Amygdala (tissue), 56 donors: ENCODE measurements at places on chromosomes 1 and 21.

GRCh38 chr1:68047659-68048026, 2.8 kb downstream of the DIRAS3 start:
- no peak for DNase-seq

DNA sequence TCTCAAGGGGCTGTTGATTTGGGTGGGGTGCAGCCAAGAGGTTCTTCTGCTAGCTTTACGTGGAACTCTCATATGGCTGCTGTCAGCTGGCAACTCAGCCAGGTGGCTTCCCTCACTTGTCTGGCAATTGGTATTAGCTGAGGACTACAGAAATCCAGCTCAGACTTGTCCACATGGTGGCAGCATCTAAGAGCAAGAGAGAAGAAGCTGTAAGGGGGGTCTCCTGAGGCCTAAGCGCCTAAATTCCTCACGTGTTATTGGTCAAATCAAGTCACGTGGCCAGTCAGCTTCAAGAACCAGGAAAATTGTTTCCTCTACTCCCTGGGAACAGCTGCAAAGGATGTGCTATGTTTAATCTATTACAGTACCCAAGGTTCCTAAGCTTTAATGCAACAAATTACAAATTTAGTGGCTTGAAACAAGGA, 4.2 kb upstream of the DYRK3 start:
- no peak for DNase-seq

- no peak for DNase-seq
Measured at GRCh38 chr1:155223047-155223446, 14.6 kb downstream of the MTX1 start.

GRCh38 chr21:38905752-38906151, 100.0 kb downstream of the ETS2 start:
- no peak for DNase-seq

DNA sequence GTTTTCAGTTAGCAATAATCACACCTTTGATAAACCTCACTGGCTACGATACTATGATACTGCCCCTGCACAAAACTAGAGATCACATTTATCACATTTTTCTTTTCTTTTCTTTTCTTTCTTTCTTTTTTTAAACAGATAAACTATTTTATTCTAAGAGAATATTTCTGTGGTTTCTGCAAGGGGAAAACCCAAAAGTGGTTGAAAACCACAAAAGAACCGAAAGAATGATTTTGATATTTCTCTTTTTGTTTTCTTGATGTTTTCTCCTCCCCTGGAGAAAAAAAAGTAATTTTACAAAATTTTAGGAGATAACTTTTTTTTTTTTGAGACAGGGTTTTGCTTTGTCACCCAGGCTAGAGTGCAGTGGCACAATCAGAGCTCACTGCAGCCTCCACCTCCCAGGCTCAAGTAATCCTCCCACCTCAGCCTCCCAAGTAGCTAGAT, 18.4 kb upstream of the FRRS1 start:
- no peak for DNase-seq

- DNase-seq: no peak
Measured at GRCh38 chr1:156705321-156705917, at the start of gene CRABP2. Gene CRABP2 (minus strand): TSS chr1:156705583. CDS start chr1:156705446, 137 bp downstream.

- DNase-seq: no peak
Measured at GRCh38 chr21:34705011-34705410, 36.2 kb downstream of the CLIC6 start.

DNA sequence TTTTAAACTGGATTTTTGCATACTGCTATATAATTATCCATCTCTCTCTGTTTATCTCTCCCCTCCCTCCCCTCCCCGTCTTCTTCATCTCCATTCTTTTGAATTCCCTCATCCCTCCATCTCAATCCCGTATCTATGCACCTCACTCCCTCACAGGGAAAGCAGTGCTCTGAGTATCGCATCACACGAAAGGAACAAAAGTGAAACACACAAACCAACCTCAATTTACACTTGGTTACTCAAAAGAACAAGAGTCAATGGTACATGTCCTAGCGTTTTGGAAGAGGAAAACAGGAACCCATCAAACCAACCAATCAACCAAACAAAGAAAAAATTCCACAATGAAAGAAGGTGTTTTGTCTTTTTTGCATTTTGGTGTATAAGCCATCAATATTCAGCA, 115.1 kb downstream of the NBPF12 start:
- no peak for DNase-seq

DNA sequence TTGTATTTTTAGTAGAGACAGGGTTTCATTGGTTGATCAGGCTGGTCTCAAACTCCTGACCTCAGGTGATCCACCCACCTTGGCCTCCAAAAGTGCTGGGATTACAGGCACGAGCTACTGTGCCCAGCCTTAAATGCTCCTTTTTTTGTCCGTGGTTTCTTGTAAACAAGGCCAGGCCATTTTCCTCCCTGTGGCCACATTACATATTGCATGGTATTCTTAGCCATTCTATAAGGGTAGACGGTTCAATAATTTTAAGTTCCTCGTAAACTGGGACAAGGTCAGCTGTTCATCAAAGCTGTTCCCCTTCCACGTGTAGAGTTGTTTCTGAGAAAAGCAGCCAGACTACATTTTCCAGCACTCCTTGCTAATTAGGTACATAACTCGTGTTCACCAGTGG, 10.3 kb upstream of the LUZP1 start:
- DNase-seq: no peak

DNA sequence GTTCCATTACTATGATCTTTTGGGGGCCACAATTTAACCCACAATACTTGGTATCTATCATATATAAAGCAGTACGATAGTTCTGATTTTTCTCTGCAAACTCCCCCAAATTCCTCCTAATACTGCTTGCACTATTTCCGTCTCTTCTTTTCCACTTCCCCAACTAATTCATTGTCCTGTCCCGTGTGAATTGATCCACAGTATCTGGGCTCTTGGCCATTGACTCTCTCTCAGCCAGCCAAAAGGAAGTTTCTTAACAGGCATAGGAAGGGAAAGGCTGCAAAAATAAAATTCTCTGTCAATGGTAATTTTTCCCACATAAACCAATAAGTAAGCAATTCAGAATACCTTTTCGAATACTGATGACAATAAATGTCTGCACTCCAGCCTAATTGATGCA, 91.7 kb upstream of the DSCAM start:
- DNase-seq: no peak

DNA sequence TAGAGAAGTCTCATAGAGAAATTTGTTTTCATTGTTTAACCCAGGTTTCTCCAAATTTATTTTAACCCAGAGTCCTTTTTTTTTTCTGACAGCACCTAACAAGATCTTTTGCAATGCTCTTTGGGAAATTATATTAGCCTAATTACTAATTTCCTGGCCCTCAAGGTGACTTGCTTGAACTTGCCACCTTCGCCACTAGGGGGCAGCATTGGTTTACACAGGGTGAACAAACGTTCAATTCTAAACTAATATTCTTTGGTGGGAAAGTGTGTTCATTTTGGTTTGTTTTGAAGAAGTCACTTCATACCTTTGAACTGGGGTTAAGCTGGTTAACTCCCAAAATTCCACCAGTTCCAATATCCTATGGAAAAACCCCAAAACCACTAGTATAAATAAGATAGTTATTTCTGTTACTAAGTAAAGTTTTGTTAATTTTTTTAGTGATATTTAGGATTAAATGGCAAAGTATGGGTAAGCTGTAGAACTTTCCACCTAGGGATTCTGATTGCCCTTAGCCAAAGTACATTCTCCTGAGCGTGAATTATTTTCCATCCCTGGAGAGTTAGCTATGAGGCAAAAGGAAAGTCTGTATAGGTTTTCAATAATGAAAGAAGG, 13.0 kb downstream of the CCDC190 start:
- peak; percentile 18 for DNase-seq

DNA sequence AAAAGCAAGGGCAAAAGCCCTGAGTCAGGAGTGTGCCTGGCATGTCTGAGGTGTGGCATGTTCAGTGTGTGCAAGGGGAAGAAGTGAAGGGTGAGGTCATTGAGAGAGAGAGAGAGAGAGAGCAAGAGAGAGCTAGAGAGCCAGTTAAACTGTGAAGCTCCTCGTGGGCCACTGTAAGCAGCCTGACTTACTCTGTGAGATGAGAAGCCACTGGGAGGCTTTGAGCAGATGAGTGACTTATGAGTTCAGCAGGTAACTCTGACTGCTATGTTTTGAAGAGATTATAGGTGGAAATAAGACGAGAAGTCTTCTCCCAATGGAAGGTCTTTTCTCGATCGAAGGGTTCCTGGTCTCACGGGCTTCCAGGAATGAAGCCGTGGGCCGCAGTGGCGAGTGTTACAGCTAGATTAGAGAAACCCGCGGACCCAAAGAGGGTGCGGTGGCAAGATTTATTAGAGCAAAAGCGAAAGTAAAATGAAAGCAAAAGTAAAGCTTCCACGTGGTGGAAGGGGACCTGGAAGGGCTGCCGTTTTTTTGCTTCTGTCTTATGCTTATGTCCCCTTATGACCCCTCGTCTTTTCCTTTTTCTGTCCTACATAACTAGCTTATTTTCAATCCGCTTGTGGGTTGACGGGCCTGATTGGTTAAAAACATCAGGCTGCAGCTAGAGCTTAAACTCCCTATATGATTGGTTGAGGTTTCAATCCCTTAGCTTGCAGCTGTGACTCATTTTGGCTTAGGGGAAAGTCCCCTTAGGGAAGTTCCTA, 323.1 kb upstream of the FAM78B start:
- no peak for DNase-seq

DNA sequence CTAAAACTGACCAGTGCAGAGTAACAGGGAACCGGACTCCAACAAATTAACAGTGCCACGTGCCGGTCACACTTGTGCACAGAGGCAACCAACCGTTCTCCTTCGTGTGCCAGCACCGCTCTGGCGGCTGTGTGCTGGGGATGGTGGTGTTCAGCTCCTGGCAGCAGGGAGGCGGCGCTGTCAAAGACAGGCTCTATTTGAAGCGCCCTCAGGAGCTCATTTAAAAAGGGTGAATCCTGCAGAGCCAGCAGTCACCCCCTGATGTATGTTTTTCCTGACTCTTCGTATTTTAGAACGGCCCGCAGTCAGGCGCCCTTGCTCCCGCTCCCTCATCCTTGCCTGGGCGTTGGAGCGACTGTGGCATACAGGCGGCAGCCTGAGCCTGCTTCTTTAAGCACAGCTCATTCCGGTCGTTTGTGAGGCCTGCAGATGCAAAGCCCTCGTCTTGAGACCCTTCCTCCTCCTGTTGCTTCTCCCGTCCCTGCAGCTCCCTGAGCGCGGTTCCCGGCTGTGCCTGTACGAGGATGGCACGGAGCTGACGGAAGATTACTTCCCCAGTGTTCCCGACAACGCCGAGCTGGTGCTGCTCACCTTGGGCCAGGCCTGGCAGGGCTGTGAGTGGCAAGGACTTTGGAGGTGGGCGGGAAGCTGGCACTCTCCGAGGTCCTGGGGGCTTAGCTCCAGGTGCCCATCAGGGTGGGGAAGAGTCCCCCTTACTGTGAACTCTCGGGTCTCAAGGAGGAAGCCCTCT, 1.1 kb downstream of the DFFB start:
- peak; percentile 52 for DNase-seq

DNA sequence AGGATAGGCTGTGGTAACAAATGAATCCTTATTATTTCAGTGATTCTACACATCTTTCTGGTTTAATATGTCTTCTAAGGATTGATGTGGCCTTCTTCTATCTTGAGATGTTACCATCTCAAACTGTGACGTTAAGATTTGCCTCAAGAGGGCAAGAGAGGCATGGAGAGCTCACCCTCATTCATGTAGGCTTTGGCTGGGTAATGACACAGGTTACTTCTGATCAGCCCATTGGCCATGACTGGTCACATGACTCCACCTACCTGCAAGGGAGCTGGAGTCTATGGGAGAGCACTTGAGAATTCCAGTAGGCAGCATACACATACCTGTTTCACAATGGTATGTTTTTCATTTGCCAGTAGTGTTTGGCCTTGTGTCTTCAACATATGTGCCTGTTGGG, 30.0 kb downstream of the CACHD1 start:
- DNase-seq: no peak

- DNase-seq: peak; percentile 25
Measured at GRCh38 chr1:27284425-27285273, 37.3 kb upstream of the TMEM222 start.

DNA sequence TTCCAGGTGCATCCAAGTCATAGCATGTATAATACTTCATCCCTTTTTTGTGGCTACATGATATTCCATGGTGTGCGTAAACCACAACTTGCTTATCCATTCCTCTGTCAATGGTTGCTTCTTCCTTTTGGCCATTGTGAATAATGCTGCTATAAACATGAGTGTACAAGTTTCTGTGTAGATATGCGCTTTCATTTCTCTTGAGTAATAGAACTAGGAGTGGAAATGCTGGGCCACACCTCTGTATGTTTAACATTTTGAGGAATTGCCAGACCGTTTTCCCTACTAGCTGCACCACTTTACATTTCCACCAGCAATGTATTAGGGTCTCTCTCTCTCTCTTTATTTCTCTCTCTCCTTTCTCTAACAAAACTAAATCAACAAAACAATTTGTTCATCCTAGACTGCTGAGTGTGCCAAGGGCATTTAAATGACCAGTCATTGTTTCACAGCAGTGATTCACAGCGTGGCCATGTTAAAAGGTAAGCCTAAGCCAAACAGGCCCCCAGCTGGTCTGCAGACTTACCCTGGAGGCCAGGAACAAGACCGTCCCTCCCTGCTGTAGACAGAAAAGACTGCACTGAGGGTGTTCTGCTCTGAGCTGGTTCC, 53.2 kb upstream of the LYST start:
- no peak for DNase-seq

- no peak for DNase-seq
Measured at GRCh38 chr1:89310505-89310904, 37.8 kb upstream of the GBP5 start.

DNA sequence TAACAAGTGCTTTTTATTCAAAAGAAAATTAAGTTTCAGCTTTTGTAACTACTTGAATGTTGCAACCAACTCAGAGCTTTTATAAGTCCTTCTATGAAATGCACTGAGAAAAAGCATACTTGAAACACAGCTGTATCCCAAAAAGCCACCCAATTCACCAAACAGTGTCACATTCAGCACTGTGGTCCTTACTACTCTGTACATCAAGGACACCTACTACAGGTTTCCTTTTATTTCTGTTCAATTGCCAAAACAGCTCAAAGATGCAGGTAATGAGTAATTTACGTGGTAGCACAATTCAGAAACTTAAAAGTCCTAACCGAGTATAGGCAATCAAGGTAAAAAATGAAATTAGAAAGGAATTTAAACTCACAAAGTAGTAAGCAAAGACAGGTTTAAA, 2.5 kb downstream of the EIF4G3 start:
- no peak for DNase-seq

DNA sequence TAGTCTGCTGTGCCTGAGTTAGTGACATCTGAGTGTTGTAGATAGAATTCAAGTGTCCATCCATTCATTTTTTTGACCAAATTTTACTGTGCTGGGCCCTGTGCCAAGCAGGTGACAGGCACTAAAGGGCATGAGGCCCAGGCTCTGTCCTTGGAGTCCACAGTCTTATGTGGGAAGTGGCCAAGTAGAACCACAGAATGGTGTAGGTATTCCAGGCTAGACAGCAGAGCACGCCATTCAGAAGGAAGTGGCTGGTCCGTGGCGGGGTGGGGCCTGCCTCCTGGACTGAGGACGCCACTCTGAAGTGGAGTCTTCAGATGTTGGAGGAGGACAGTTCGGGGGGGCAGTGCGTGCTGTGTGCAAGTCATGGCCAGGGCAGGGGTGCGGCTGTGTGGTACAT, 68.9 kb upstream of the ACTL8 start:
- DNase-seq: no peak

DNA sequence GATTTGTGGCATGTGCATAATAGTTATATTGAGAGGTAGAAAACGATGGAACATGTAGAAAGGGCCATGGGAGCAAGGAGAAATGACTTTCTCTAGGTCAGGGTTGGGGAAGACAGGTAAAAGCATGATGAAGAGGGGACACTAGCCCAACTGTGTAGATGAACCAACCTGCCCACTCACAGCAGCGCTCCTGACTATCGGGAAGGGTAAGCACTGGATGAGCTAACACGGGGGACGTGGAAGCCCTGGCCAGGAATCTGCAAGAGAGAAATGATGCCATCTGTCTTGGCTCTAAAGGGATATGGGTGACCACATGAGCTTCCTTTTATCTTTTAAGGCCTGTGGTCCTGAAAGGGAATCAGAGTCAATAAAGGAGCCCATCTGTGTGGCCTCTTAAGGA, 36.2 kb upstream of the TMEM125 start:
- DNase-seq: no peak
